ENCODE measurements at places on chromosomes 1 and 21. TPM values are rescaled to one million over a fixed set of nuclear protein-coding genes. Genes with fewer than 3 reads are reported as not detected.

Gene CD1E
- not detected for total RNA-seq

Gene PCBP3
- not detected for total RNA-seq

Gene HUNK
- total RNA-seq = not detected

Gene ESRRG
- total RNA-seq = not detected
